HEK293T (cell line): ENCODE measurements at places on chromosomes 7 and 10.

GRCh38 chr10:54983255-54983654, 182.2 kb upstream of the PCDH15 start:
- DNase-seq, result no peak

DNA sequence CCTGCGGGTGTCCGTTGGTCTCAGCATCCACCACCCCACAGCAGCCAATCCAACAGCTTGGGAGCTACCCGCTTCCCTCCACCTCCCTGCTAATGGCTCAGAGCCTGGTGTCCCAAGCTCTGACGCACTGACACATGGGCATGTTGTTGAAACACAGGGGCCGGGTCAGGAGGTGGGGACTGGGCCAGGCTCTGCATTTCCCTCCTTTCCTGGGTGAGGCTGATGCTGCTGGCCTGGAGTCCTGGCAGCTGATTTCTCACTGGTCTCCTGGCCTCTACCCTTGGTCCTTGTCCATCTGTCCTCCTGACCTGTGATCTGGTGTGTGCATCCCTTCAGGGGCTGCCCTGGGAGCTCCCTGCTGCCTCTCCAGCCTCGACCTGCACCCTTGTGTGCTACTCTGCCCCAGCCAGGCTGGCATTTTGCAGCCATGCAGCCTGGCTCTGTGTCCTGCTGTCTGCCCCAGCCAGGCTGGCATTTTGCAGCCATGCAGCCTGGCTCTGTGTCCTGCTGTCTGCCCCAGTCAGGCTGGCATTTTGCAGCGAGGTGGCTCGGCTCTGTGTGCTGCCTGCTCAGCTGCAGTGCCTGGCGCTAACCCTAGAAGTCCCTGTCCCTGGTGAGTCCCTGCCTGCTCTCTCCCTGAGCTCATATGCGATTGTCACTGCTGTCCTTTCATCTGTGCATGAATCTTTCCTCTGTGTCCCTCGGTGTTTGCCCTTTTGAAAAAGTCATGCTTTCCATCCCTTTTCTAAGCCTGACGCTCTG, 14.0 kb downstream of the AMZ1 start:
- DNase-seq, result no peak

DNA sequence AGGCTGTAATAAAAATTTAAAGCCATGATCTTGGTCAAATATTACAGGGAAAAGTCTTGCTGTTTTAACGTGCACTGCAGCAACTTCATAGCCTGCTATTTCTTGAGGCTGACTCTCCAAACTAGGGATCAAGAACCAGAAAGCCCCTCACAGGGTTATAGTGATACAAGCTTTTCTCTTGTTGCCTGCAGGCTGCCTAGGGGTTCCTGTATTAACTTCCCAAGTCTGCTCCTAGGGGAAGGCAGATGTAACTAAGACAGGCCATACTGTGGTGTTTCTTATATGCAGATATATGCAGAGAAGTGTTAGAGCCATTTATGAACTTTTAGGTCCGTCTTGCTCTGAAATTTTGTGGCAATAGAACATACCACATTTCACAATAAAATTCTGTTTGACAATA, 175.7 kb downstream of the FOXP2 start:
- no peak for DNase-seq

DNA sequence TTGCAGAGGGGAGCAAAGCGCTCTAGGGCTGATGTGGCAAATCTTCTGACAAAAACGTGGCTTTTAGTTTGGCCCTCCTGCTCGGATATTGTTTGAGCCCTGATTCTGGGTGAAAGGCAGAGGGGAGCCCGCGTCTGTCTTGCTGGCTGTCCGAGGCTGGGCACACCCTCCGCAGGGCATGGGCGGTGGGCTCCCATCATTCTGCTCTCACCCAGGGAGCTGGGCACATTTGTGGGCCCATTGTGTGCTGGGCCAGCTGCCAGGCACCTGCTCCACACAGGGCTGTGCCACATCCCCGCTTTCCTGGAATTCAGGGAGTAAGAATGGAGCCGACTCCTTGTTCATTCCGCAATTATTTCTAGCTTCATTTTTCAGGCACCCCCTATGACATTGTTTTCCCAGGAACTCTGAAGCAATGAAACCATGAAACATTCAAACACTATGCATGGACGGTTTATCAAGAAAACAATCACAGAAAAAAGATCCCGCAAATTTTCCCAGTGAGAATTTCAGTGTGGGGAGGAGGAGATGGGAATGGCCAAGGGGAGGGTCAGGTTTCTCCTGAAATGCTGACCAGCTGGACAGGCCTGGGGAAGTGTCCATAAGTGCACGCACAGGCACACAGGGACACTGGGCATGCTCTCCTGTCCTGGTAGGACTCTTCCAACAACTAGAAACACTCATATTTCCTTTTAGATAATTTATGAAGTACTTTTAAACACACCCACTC, 341.1 kb downstream of the CXCL12 start:
- DNase-seq, result no peak

GRCh38 chr10:76396134-76396533, 964.7 kb downstream of the LRMDA start:
- DNase-seq, result no peak

- DNase-seq, result no peak
Measured at GRCh38 chr10:43421201-43421507, 12.2 kb upstream of the HNRNPF start.

- no peak for DNase-seq
Measured at GRCh38 chr7:37947138-37947940, 26.9 kb downstream of the EPDR1 start.

GRCh38 chr10:71735709-71736569, 16.4 kb upstream of the C10orf105 start:
- no peak for DNase-seq

GRCh38 chr7:153383781-153384180, 624.2 kb downstream of the ACTR3B start:
- no peak for DNase-seq

DNA sequence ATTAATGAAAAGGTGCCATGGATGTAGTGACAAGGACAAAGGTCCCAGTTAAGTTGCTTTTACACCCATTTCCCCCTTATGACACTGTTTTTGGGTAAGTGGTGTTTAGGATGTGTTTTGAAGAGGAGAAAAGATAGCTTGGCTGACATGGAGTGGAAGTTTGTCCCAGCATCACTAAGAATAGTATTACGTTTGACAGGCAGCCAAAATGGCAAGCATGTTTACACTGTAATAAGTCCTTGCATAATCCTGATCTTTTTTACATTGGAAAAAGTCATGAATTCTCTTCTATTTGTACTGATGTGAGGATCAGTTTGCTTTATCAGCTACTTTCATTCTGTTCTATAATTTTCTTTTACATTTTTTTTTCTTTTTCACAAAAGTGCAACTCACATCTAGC, 137.8 kb downstream of the CHRM2 start:
- DNase-seq, result no peak

DNA sequence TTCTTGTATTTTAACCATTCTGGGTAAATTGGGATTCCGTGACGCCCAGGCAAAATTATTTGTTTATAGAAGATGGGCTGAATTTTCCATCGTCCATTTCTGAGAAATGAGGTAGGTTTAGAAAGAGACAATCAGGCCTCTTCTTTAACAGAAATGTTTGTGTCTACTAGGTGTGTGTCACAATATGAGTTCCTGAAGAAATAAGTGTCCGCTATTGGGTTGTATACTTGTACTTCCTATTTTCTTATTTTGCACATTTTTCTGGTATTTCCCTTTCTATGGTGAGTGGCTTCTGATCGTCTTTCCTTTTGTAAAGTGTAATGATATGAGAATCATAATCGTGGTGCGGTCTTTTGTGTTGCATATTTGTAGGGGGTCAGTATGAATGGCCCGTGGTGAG, 83.9 kb downstream of the TCF7L2 start:
- DNase-seq, result no peak

DNA sequence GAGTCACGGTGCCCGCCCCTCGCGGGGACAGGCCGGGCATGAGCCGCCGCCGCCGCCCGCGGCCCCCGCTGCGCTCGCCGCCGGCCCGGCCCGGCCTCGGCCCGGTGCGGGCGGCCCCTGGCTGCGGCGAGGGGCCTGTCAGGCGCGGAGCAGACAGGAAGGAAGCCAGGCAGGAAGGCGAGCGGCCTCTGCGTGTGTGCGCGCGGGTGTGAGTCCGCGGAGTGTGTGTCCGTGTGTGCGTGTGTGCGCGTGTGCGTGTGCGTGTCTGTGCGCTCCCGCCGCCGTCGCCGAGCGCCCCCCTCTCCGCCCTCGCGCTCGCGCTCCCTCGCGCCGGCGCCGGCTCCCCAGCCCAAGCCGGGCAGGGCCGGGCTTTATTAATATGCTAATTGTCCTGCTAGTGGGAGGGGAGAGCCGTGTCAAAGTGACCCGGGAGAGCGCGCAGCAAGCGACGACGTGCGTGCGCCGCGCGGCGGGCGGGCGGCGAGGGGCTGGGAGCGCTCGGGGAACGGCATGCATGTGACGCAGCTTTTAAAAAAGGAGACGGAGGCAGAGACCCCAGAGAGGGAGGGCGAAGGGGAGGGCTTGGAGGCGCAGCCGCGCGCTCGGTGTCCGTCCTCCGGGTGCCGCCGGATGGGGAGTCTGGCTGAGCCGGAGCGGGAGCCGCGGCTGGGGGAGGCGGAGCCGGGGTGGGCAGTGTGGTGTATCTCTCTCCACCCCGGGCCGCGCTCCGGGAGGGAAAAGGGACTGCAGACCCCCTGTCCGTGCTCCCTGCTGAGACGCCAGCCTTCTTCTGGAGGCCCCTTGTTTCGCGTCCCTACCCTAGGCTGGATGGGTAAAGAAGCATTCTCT, at the start of gene LDB1:
TSS of gene LDB1 (minus strand) at position 227 of the 849 bp plus-strand sequence. CDS start 258 bp downstream, outside the sequence.
- peak; percentile 81 for DNase-seq

DNA sequence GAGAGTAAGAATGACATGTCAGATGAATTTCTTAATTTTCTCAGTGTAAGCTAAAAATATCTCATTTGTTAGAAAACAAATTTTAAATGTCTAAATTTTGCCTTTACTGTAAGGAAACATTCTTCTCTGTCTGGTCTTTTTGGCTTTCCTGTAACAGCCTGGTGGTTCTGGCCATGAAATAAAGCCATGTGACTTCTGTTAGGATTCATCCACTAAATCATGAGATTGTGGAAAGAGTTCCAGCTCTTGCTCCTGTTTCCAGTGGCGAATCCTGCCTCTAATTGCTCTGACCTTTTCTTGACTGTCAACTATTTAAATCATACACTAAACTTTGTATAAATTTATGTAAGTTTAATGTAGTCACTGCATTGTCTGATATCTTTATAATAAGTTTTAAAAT, 398.5 kb upstream of the AKR1E2 start:
- DNase-seq, result no peak
